ENCODE measurements at places on chromosomes 5 and 9.

DNA sequence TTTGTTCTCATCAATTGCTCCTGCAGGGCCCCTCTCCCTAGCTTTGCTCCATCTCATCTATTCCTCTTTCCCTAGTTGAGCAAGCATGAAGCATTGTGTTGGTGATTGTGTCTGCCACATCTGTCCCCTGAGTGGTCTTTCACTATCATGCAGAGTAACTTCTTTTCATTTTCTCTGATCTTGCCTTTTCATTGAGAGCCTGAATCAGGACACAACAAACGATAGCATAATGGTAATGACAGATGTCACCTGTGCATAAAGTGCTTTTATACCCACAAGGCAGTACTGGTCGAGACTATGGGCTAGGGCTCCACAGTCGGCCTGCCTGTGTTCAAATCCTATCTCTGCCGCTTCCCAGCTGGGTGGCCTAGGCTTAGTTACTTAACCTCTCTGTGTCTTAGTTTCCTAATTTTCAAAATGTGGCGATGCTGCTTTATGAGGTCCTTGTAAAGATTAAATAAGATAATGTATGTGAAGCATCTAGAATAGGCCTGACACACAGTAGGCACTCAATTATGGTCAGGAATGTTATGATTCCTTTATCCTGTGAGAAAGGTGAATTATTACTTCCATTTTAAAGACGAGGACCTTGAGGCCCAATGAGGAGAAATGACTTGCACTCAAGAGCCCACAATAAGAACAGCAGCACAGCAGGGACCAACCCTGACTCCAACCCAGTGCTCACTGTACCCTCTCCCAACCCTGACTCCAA is 137.1 kb upstream of the ZNF618 start:
- DNase-seq = no peak

DNA sequence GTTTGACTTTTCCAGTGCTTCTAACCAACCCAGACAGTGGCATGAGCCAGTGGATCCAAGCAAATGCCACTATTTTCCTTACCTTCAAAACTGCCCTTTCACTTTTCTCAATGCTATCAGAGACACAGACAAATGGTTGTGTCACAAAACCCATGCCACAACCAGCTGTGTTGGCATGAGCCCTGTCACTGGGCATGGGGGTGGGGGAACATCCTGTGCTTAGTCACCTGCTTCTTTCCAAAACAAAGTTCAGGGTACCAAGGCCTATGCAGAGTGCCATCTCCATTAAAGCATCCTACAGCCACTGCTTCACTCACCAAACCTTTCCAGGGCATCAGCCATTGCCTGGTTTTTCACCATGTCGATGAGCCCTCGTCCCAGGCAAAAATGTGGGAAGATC is 30.1 kb downstream of the NIPSNAP3B start:
- DNase-seq = no peak

DNA sequence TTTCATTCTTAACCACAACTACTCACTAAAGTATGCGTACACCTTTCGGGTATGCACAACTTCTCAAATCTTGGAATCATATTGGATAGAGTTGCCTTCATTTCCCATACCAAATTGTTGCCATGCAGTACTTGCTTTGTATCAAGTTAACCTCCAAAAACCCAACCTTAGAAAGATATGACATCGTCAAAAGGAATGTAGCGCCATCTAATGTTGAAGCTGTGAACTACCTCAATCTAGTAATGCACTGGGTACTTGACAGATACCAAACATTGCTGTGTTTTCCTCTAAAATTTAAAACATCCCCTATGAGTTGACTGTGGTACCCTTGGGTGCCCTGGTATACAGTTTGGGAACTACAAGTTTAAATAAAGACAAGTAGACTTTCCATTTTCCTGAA is 318.4 kb downstream of the ARL15 start:
- no peak for DNase-seq

GRCh38 chr5:135606431-135606830 is 27.6 kb upstream of the CXCL14 start:
- no peak for DNase-seq

DNA sequence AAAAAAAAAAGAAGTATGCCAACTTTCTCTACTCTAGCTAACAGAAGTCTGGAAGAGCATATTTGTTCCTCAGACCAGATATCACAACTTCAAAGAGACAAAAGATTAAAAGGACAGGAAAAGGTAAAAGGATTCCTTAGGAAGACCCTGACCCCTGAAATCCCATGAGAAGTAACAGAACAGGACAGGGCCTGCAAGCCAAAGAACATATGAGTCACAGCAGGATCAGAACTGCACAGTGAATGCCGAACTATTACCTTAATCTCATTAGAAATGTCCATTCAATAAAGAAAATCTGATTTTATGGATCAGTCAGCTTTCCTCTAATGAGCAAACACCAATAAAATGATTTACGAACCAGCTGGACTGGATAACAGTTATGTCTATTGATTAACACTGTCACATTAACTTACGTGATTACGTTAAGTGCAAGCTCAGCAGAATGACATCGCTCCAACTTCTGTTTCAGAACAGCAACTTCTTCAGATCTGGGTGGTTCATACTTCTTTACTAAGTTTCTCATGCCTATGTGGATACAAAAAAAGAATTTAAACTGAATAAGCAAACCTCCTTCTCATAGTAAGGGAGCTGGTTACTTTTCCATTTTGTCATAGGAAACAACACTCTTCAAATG is 13.6 kb downstream of the CCNH start:
- DNase-seq = no peak

DNA sequence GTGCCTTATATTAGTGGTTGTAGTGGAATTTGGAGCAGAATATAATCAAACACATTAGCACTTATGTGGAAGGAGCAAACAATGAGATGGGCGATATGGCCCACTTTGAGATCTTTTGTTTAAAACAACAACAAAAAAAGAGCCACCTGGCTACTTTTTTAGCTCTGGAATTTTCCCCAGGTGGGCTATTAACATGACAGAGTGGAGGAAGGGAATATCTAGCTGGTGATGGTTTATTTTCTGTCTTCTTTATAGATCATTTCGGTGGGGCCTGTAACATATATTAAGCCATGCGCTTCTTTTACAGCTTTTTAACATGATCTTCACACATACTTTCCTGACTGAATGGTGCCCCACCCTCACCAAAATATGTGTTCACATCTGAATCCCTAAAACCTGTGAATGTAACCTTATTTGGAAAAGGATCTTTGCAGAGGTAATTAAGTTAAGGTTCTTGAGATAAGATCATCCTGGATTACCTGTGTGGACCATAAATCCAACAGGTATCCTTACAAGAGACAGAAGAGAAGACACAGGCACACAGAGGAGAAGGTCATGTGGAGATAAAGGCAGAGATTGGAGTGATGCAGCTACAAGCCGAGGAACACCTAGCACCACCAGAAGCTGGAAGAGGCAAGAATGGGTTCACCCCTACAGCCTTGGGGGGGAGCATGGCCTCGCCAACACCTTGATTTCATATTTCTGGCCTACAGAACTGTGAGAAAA is 16.6 kb upstream of the ENTREP1 start:
- no peak for DNase-seq

DNA sequence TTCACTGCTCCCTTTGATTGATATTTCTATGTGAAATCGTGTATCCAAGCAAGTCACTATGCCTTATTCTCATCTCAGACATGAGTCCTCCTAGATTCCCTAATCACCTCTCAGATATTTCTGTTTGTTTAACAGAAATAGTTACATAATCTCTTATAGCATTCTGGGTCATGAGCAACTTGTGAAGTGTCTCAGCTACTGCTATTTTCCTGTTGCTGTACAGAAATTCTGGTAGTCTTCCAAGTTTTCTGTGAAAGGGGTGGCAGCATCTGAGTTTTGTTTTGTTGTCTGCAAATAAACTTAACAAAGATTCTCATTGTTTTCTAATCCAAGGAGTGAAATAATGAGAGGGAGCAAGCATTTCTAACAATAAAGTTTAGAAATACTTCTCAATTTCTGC is 256.9 kb upstream of the ST8SIA4 start:
- no peak for DNase-seq

DNA sequence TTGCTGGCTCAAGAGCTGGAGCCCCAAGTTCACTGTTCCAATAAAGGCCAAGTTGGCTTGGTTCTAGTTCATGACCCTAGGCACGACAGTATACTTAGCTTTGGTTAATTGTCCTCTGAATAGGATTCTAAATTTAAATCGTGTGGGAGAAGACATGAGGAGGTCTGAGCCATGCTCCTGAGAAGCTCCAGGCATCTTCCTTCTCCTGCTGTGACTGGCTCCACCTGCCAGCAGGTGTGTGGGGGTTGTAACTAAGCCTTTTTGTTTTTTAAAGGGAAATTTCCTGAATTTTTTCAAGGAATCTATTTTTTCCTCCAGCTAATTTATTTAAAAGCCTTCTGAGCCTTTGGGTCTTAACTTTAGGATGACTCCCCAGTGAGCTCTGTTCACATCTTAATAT is 20.2 kb upstream of the TRIM36 start:
- DNase-seq = no peak

GRCh38 chr9:2215921-2216441 is 200.8 kb downstream of the SMARCA2 start:
- DNase-seq = no peak

- no peak for DNase-seq
These were observed 55.6 kb downstream of the MACROH2A1 start for GRCh38 chr5:135343413-135343812.

DNA sequence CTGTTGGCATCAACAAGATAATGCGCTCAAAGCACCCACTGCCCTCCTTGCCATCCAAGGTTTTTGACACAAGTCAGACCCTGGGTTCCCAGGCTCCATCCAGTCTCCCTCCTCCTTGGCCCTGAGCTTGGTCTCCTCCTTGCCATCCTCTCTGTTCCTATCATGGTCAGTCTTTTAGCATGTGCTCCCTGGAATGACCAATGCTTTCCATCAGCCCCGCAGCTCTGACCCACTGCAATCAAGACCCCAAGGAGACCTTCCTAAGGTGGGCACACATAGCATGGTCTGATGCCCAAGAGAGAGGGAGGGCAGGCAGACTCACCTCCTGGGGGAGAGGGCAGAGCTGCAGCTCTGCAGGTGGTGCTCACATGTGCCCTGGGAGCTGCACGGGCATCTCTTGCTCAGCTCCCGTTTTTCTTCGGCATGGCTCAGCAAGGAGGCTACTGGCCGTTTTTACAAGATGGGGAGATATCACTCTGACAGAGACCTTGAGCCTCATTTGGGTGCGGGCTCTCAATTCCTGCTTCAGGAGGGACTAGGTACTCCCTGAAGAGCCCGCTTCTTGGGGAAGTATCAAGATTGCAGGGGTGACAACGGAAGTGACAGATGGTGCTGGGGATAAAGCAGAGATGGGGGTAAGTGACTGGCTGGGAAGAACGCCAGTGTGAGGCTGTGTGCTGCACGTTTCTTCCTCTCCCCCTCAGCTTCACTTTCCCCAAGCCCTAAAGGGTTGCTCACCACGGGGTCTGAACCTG is 3.3 kb downstream of the SEPTIN8 start:
- no peak for DNase-seq

DNA sequence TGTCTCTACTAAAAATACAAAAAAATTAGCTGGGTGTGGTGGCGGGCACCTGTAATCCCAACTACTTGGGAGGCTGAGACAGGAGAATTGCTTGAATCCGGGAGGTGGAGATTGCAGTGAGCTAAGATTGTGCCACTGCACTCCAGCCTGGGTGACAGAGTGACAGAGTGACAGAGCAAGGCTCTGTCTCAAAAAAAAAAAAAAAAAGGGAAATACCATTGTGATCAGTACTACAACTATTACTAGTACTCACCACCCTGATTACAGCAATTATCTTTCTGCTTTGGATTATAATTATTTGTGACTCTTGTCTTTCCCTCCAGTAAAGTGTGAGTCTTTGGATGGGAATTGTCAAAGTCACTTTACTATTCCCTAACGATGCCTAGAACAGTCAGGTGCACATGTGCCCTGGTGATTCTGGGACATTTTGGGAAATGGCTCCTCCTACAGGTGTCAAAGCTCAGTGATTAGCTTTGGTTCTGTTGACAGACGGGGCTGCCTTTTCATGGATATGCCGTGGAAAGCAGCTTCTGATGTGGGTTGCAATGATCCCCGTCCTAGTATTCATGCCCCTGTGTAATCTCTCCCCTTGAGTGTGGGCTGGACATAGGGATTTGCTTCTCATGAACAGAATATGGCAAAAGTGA is 31.8 kb upstream of the FRRS1L start:
- DNase-seq = no peak

- no peak for DNase-seq
These were observed 620.2 kb upstream of the DMAC1 start for GRCh38 chr9:8419596-8420275.

- no peak for DNase-seq
These were observed 3.0 kb upstream of the ACER2 start for GRCh38 chr9:19405771-19406170.

DNA sequence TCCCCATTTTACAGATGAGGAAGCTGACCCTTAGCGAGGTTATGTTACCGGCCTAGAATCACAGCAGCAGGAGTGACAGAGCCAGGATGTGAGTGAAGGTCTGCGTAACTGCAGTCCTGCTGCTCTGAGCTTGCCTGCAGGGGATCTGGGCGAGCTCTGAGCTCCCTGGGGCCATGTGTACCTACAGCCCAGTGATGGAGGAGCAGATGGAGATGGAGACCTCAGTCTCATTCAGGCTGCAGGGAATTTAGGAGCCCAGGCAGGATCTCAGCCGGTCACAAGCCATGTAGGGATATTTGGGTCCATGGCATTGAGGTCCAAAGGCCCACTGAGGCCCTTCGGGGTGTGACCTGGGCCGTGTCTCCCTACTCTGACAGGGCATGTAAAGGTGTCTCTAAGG is 170.6 kb downstream of the CACNA1B start:
- no peak for DNase-seq

DNA sequence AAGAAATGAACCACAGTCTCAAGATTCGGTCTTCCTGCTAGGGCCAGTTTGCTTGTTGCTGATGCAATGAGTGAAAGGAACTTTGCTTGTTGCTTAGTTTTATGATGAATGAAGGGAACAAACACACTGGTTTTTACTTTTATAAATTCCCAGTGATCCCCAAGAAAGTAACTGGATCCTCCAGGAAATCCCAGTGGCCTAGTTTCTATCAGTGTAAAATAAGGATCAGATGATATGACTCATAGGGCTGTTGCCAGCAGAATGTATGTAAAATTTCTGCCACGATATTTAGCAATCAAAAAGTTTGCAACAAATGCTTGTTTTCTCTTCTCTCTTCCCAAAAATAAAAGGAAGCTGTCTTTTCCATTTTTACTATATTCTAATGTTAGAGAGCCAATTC is 160.1 kb upstream of the CDKN2B start:
- DNase-seq = no peak

GRCh38 chr5:135008556-135008955 is 25.5 kb downstream of the PITX1 start:
- no peak for DNase-seq

DNA sequence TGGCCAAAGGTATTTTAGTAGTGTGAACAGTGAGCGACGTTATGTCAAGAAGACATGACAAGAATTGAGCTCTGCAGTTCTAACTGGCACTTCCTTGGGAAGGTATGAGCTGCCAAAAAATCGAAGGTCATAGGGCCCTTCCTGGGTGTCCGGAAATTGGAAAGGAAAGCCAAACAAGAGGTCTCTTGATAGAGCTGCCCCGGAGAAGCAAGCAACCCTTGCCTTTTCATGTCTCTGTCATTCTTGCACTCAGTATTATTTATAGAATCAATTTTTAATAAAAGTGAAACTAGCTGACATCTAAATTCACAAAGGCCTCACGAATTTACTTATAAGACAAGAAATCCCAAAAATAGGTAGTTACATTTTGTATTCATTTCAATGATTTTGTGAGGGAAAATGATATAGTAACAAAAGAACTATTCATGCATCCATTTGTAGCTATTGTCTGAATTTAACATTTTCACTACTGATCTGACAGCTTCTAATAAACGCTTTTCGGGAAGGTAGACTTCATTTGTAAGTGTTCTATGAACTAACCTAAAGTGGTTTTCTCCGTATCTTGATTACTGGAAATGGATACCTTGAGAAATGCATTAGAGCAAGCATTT is 113.8 kb upstream of the VCAN start:
- no peak for DNase-seq

Measured in NCI-H2029 treated with DMSO at 0.1 percent for 48 hours (cell line).